ENCODE measurements at places on chromosomes 1 and 21.

DNA sequence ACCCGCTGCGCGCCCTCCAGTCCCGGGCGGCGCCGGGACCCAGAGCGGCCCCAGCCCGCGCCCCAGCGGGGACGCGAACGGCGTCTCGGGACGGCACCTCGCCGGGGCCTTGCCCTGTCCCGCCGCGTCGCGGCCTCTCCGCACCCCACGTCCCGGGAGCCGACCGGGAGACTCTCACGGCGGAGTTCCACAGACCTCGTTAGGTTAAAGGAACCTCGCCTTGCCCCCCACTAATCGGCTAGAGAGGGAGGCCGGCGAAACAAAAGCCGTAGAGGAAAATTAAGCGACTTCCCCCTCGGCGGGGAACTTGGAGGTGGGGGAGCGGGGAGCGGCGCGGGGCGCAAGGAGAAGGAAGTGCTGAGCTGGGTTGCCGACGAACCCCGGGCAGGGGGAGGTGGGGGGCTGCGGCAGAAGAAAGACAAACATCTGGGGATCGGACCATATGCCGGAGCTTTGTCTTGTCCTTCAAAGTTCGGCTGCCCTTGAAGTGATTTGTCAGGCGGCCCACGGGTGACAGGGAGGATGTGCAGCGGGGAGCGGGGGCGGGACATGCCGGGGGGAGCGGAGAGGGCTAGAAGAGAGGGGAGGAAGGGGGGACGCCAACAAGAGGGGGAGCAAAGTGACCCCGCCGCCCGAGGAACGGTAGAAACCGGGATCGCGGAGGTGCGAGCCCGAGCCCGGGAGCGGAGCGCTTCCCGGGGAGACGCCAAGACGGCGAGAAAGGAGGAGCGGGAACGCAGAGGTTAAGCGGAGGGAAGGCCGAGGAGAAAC lies 120.0 kb upstream of the RRP15 start:
- no peak for DNase-seq

DNA sequence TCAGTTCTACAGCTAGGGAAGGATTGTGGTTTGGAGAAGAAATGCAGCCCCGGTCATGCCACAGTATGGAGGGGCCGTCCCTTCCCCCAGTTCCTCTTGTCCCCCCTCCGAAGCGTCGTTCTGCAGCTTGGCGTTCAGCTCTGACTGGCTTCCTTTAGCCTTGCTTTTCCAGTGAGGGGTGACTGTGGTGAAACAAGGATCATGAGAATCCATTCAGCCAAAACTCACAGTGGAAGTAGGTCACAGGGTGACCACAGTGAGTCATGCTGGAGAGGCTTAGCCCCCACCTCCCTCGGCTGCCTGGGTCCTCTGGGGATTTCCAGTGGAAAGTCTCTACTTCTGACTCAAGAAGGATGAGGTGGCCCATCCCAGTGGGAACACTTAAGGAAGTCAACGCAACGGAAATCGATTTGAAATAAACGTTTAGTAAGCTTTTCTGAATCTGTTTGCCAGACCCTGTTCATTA lies 37.3 kb upstream of the COL6A2 start:
- no peak for DNase-seq

GRCh38 chr1:94036730-94037129 lies 84.2 kb downstream of the ABCA4 start:
- DNase-seq = no peak

DNA sequence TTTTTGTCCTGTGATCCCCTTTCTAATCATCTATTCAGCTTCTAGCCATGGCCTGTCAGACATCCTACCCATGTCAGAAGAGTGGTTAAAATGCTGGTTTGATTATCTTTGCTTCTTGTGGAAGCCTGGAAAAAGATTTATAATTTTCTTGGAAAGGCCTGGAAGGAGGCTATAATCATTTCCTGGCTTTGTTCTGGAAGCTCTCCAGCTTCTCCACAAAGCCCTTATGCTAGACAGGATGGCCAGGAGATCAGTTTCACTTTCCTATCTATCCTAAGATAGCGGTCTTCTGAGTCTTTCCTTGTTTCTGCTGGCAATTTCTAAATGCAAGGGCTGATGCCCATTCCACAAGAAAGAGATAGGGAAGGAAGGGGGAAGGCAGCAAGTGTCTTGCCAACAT lies 90.9 kb upstream of the SLC44A3 start:
- no peak for DNase-seq

DNA sequence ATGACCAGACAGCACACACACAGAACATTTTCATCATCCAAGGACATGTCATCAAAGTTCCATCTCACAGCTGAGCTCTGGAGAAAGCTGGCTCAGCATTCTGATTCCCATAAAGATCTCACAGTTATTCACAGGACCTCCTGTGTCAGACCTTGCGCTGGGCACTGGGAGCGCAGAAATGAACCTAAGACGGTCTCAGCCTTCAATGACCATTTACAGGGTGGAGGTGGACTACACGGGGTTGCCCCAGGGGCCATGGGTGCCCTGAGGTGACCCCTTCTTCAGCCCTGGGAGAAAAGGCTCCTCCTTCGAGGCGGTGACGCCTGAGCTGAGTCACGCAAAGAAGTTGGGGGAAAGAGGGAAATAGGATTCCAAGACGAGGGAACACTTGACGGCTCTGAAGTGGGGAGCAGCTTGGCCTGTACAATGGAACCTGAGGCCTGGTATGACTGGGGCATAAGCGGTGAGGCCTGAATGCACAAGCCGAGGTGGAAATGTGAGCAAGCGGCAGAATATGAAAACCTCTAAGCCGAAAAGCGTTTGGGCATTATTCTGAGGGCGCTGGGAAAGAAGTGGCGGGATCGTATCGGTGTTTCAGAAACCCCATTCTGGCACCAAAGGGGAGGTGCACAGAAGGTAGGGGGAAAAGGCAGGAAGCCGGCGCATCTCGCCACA lies 797 bp downstream of the CC2D1B start:
- DNase-seq = no peak

DNA sequence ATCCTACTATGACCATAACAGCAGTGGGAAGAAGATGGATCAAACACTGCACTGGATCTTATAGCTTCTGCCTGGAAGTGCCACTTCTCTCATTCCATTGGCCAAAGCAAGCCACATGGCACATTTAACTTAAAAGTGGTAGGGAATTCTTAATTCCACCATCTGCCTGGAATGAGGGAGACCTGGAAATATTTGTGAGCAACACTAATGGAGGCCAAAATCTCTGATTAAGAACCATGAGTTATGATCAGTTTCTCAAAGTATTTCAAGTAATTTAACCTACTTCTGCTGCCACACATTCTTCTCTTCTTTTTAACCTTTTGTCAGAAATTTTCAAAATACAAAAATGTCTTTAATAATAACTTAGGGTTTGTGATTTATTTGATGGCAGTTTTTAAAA lies 154.0 kb upstream of the C1orf87 start:
- no peak for DNase-seq

- DNase-seq = no peak
These were observed 148.2 kb upstream of the COL6A1 start for GRCh38 chr21:45833414-45833813.

- DNase-seq = peak; percentile 20
These were observed 1.2 kb downstream of the LRP8 start for GRCh38 chr1:53326598-53327181.

- no peak for DNase-seq
These were observed 587 bp upstream of the SLC25A34 start for GRCh38 chr1:15735304-15736037.

- no peak for DNase-seq
These were observed 40.4 kb upstream of the GRHL3 start for GRCh38 chr1:24278726-24279125.

DNA sequence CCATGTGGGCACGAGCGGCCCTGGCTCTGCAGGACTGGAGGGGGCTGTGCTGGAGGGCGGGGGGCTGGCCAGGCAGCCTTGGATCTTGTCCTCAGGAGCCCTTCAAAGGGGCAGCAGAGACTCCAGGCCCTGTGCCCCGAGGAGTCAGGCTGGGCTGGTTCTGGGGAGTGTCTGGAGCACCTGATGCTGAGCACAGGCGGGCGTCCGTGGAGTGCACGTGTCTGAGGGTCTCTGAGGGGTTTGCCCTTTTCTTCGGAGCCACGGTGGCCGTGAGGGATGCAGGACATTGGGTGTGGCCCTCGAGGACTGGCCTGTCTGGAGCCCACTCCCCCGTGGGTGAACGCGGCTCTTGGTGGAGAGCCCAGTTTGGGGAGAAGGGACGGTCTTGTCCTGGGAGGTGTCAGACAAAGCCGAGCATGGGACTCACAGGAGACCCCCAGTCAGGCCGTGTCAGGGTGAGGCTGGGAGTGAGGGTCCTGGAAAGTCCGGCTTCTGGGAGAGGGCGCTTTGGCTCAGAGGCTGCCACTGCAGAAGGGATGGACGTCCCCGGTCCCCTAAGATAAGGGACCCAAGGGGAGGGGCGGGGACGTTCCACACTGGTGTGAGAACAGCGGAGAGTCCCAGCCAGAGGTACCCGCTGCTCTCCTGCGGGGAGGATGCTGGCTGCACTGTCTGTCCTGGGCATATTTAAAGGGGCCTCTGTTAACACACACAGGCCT lies 60.8 kb downstream of the COL18A1 start:
- no peak for DNase-seq

DNA sequence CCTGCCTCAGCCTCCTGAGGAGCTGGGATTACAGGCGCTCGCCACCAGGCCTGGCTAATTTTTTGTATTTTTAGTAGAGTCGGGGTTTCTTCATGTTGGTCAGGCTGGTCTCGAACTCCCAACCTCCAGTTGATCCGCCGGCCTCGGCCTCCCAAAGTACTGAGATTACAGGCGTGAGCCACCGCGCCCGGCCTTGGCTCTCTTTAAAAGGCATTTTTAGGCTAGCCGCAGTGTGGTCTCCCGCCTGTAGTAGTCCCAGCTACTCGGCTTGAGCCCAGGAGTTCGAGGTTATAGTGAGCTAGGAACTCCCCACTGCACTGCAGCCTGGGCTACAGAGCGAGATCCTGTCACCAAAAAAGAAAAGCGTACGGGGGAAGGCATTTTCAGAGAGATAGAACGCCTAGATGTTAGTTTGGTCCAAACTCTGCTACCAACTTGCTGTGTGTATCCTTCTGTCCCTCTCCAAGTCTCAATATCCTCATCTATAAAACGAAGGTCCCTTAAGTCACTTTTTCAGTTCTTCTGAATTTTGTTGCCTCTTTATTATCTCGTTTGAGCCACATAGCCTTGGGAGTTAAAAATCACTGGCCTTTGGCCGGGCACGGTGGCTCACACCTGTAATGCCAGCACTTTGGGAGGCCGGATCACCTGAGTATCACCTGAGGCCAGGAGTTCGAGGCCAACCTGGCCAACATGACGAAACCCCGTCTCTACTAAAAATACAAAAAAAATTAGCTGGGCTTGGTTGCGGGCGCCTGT lies 734 bp downstream of the MED18 start:
- peak; percentile 23 for DNase-seq

- DNase-seq = no peak
These were observed 35.5 kb upstream of the SLC19A1 start for GRCh38 chr21:45577801-45578175.

DNA sequence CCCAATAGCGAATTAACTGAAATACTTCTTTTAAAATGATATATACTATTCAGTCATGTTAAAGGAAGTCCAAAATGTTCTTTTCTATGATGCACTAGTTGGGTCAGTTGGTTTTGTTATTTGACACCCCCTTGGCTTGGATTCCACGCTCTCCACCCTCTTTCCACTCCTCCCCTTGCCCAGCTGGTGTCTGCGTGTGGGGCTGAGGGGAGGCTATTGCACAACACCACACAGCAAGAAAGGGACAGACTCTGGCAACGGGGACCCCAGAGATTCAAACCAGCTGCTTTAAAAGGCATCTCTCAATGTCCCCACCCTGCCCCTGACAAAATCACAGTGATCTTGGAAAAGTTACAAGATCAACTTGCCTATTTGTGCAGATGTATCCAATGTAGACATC lies 394.3 kb downstream of the TGFB2 start:
- no peak for DNase-seq

GRCh38 chr1:12153181-12153785 lies 13.5 kb upstream of the TNFRSF1B start:
- DNase-seq = no peak

- DNase-seq = no peak
These were observed 95.1 kb downstream of the KIAA0319L start for GRCh38 chr1:35461966-35462651.

GRCh38 chr21:42234464-42235241 lies 15.7 kb downstream of the ABCG1 start:
- DNase-seq = peak; percentile 65

GRCh38 chr1:248000169-248000568 lies 13.3 kb upstream of the OR2L5 start:
- no peak for DNase-seq

DNA sequence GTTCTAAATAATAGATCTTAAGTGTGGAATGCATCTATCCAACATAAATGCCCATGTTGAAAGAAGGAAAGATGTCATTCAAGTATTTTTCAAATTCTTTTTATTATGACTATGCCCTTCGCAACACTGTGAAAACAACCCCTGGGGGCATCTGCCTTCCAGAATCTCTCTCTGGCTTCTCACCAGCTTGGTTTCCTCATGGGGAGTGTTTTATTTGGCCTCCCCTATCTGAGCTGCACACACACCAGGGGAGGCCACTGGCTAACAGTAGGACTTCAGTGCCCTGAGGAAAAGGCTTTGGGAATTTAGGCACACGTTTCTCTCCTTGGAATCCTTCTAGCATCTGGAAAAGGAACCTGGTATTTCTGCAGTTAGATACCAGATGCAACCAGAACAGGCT lies 130.6 kb downstream of the EDEM3 start:
- DNase-seq = no peak

DNA sequence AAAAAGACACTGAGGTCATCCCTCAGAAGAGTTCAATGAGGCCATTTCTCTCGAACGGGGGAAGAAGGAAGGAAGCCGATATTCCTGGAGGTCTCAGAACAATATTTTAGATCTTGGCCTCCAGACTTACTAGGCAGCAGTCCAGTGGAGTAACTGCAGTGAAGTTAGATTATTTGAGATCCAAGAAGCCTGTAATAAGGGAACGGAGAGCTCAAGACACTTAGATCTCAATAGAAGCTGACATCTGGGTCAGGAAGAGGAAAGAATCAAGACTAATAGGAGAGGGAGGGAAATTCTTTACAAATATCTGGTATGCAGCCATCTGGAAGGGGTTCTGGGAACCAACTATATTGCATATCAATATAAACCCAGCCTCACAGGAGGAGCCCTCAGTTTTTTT lies 13.6 kb upstream of the ENAH start:
- no peak for DNase-seq

- DNase-seq = peak; percentile 18
These were observed 93.0 kb upstream of the BMP8A start for GRCh38 chr1:39398278-39399021.

GRCh38 chr1:221228594-221228993 lies 349.4 kb downstream of the HLX start:
- DNase-seq = no peak

DNA sequence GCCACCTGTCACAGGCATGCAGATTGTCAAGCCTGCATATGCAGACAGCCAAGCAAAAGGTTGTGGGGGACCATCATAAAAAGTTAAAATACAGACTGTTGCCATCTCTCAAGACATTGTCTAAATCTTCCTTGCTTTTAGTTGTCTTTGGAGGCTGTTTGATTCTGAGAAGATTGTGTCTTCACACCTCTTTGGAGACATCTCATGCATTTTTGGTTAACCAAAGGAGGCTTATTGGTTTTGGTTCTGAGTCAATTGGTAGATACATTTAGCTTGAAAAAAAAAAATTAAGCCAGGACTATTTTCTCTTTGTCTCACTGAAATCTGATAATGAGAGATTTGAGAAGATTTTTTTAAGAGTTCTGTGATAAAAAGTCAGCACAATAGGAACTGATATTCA lies 217.6 kb downstream of the LYPLAL1 start:
- DNase-seq = no peak
